ENCODE measurements at places on chromosomes 4 and X.

DNA sequence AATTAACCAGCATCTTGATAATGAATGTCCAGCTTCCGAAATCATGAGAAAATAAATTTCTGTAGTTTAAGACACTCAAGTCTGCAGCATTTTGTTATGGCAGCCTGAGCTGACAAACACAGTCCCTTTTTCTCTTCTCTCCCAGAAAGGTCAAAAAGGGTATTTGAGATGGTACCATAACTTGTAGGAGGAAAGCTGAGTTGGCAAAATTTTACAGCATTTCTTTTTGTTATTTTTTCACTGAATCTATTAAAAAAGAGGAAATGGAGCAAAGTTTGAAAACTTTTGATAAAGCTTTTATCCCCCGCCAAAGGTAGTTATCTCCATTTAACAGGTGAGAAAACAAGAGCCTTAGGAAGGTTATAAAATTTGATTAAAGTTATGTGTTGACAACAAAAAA, 367.6 kb upstream of the TECRL start:
- no peak for DNase-seq

DNA sequence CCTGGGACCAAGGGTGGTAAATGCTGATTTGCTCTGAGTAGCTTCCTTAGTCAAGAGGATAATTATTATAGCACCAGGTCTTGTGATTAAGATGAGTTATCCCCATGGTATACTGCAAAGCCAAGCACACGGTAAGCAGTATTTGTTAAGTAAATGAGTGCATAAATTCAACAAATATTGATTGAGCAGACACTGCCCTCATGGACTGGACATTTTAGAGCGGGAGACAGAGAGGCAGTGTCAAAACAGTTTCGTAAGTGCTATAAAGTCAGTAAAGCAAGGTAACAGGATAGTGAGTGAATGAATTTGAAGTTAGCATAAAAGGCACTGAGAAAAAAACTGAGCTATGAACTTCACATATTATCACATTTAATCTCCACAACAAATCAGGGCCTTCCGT, 13.9 kb downstream of the PHF8 start:
- no peak for DNase-seq

DNA sequence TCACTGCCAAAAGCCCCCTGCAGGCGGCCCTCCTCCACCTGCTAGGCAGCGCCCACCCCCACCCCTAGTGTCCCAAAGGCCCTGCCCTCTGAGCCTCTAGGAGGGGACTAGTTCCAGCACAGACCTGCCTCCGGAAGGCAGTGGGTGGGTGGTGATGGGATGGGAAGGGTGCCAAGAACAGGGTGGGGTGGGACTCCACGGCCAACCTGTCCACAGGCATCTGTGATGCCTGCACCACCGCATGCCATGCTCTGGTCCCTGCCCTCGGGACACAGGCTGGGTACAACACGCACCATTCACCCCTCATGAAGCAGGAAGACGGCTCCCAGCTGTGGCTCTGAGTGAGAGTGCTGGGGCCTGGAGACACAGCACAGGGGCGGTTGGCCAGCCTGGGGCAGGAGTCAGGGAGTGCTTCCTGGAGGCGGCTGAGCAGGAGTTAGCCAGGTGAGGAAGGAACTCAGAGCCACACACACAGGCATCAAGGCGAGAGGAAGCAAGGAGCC, 243.1 kb upstream of the PSAPL1 start:
- no peak for DNase-seq

GRCh38 chrX:118347131-118347530, 1.2 kb downstream of the WDR44 start:
- peak; percentile 48 for DNase-seq

- DNase-seq = no peak
These were observed 11.7 kb downstream of the MMRN1 start for GRCh38 chr4:89906316-89906715.

Measured in renal cortical epithelial cell (primary cell).